Melanocyte of skin (primary cell): ENCODE measurements at places on chromosomes 6 and 20. TPM values are rescaled to one million over a fixed set of nuclear protein-coding genes. Genes with fewer than 3 reads are reported as not detected.

LTB gene
- total RNA-seq = not detected in 2 replicates

PDE10A gene
- 285 and 410 TPM in 2 replicates for total RNA-seq

HDGFL1 gene
- total RNA-seq = not detected in 2 replicates

GGTLC1 gene
- total RNA-seq = not detected in 2 replicates

LST1 gene
- total RNA-seq = not detected in 2 replicates

KIF6 gene
- total RNA-seq = 5.3 and 10.0 TPM in 2 replicates

PLA2G7 gene
- total RNA-seq = 1.5 TPM in 1 of 2 replicates, not detected in the other

SUMO4 gene
- 3.4 and 3.7 TPM in 2 replicates for total RNA-seq

MROH8 gene
- 0.33 and 4.8 TPM in 2 replicates for total RNA-seq

OR2J2 gene
- total RNA-seq = not detected in 2 replicates

ZC3H12D gene
- total RNA-seq = under 0.01 TPM in 1 of 2 replicates, not detected in the other

KCNQ5 gene
- total RNA-seq = under 0.01 TPM in 1 of 2 replicates, not detected in the other
